ENCODE measurements at places on chromosomes 3 and 15. TPM values are rescaled to one million over a fixed set of nuclear protein-coding genes. Genes with fewer than 3 reads are reported as not detected.

DNA sequence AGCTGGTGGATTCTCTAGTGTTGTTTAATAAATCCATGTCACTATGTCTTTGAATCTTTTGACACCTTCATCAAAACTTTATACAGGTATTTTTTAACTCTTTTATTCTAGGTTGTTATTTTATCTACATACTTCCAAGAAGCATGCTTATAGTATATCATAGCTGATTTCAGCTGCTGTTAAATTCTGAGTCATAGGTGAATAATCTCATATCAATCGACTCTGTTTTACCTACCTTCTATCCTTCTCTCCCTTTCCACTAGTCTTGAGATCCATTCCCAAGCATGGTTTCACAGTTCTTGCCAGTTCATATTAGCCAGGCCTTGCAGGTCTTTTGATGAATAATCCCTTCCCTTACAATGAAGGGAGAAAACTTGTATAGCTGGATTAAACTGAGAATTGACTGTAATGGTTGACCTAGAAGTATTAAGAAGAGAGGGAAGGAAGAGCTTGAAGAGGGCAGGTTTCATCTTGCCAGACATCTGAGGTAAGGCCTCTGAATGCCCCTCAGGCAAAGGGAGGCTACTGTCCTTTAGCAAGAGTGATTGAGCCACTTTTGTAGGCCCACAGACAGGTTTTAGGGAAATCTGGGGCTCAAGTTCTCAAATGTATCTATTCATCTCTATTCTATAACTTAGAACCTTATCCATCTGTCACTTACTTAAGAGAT lies 146.4 kb downstream of the EPHA6 start:
- no peak for DNase-seq

Gene FANCD2OS
- not detected for total RNA-seq

Gene SLC22A14
- not detected for total RNA-seq

- DNase-seq = no peak
Observed at GRCh38 chr15:31733424-31733823, 296.9 kb upstream of the CHRNA7 start.

DNA sequence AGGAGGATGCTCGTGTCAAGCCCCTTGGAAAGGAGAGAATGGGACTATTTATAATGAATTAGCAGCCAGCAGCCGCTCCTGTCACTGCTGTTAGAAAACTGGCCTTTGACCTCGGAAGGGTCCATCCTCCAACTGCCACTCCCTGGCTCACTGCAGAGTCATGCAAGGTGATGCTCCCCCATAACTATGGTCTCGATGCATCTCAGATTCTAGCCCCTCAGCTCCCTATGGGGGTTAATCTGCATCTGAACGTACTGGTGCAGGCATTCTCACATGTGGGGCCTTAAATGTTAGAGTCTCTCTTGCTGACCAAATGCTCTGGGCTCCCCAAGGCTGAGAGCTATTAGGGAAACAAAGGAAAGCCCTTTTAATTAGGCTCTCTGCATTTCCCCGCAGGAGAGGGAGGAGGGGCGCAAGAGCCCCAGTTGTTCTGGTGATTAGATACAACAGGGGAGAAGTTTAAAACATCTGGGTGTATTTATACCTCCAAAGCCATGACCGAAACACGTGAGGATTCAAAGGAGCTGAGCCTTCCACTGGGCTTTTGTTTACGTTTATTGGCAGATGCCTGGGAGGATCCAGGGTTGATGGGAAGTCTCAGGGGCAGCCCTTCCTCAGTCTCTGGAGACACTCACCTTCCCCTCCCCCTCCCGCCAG lies 182.5 kb downstream of the OPA1 start:
- DNase-seq = no peak

GRCh38 chr3:188196232-188196990 lies 42.5 kb downstream of the LPP start:
- DNase-seq = no peak
